ENCODE measurements at places on chromosomes 7 and 10.
A peak's percentile ranks its signal among the peaks of the same experiment; 100 is the strongest.

- DNase-seq, result no peak
Measured at GRCh38 chr10:125221716-125222115, 61.4 kb upstream of the CTBP2 start.

GRCh38 chr10:5581670-5582566 lies 57.2 kb downstream of the CALML3 start:
- DNase-seq, result no peak

DNA sequence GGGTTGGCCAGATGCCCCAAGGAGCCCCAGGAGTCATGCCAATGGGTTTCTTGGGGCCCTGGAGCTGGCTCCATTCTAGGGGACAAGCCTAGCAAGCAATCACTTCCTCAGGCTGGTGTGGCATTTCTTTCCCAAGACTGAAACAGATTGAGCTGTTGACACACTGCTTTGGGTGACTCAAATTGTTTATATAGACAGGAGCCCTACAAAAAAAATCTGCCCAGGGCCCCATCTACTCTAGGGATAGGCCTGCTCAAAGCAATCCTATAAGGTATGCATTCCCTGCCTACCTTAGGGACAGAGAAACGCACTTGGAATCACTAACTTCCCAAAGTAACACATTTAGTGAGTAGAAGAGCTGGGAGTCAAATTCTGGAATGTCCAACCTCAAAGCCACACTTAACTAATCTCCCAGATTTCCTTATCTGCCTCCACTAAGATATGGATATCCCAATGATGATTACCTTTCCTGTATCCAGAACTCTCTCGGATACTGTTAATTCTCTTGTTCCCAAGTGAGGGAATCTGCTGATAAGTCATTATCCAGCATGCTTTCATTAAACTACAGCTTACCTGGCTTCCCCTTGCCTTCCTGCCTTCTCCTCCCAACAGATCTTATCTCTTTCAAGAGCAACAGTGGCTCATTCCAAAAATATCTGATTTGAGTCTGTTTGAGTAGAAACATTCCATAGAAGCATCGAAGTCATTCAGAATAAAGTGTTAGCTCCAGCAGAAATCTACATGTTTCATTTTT lies 3.1 kb downstream of the ABLIM1 start:
- DNase-seq, result no peak

GRCh38 chr10:103197174-103197573 lies 4.1 kb upstream of the NT5C2 start:
- peak; percentile 41 for DNase-seq

DNA sequence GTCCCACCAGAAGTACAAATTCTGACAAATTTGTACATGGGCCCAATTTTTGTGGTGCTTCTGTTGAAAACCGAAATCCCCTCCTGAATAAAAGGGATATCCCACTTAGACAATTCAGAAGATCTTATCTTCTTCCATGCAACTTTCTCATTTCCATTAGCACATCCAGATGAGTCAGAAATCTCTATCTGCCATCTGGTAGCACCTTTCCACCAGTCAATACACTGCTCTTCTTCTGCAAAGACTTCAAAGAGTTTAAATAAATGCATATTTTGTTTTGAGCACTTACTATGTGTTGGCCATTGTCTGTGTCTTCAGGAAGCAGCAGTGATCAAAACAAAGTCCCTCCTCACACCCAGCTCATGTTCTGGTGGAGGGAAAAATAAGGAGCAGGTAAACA lies 12.7 kb upstream of the KLF6 start:
- DNase-seq, result no peak

DNA sequence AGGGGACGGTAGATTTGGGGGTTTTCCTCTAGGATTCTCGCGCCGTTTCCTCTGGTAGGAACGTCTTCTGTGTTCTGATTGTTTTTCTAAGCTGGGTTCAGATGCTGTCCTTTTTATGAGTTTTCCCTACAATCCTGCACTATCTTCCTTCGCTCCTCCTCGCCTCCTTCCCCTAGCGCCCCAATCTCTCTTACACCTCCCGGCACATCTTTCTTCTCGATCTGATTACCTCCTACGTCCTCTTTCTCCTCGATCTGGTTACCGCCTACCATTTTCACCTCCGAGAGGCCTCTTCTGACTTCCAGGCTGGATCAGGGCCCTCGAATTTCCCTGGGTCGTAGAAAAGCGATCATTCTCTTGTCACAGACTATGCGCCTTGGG lies 413 bp downstream of the BUD31 start:
- DNase-seq, result no peak

DNA sequence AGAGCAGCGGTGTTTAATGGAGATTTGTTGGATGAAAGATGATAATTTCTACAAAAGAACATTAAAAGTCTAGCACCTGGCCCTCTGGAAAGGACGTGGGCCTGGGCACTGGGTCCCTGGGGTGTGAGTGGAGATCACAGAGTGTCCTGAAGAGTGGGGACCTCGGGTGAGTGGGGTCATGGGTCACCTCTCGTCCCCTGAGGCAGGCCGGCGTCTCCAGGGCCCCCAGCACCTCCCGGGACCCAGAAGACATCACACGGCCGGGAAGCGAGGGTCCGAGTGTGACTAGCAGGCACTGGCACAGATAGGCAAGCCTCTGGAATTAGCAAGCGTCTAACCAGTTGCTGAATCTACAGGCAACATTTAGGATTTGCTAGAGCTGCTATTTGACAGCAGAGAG lies 257.2 kb downstream of the MAD1L1 start:
- DNase-seq, result no peak

DNA sequence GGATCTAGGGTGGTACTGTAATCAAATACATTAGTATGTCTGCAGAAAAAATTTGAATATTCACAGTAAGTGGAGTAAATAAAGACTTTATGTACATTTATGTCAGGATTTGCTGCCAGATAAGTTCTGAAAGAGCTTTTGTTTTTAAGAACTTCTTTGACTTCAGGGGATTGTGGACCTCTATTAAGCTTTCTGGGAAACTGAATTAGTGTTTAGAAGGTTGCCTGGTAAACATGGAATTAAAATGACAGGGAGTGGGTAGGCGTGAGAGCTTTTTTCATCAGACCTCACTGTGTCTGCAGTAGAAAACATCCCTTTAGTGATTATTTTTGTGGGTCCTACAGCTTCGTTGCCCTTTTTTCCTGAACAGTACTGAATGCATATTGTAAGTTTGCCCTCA lies 15.7 kb downstream of the SDHAF3 start:
- DNase-seq, result no peak

DNA sequence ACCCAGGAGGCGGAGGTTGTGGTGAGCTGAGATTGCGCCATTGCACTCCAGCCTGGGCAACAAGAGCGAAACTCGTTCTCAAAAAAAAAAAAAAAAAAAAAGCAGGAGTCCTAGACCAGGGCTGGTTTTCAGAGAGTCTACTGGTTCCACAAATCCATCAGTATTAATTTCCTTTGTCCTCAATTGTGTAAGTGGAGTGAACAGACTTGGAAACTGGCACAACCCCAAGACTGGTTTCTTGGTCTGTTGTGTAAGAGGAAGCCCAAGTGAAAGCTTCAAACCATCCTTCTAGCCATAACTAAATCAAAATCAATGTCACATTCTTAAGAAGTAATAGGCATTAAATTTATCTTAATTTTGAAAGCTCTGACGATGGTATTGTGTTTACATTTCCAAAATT lies 213.6 kb downstream of the DGKI start:
- no peak for DNase-seq

GRCh38 chr10:58266826-58267712 lies 625 bp downstream of the IPMK start:
- peak; percentile 49 for DNase-seq

All from left ventricle myocardium inferior (tissue), 1 donor.